ENCODE measurements at places on chromosomes 7 and 10.

- DNase-seq, result peak; percentile 59
Observed at GRCh38 chr7:5528071-5528814, 104.6 kb upstream of the TNRC18 start.

DNA sequence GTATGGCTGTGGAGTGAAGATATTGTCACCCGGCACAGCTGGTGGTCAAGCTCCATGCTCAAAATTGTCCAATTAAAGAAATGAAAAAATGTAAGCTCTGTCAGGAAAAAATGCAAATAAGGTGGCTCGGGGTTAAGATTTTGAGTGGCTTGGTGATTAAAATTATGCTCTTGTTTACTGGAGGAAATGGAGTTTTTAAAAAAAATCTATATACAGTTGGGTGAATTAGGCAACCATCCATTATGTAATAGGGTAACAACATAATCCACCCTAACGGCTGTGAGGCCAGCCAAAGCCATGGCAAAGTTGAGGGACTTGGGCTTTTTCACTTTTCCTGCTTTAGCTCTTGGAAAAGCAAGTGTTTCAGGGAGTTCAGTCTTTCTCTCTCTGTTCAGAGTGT lies 260.8 kb upstream of the HABP2 start:
- no peak for DNase-seq

GRCh38 chr7:64992971-64993370 lies 2.1 kb upstream of the ZNF117 start:
- DNase-seq, result no peak

DNA sequence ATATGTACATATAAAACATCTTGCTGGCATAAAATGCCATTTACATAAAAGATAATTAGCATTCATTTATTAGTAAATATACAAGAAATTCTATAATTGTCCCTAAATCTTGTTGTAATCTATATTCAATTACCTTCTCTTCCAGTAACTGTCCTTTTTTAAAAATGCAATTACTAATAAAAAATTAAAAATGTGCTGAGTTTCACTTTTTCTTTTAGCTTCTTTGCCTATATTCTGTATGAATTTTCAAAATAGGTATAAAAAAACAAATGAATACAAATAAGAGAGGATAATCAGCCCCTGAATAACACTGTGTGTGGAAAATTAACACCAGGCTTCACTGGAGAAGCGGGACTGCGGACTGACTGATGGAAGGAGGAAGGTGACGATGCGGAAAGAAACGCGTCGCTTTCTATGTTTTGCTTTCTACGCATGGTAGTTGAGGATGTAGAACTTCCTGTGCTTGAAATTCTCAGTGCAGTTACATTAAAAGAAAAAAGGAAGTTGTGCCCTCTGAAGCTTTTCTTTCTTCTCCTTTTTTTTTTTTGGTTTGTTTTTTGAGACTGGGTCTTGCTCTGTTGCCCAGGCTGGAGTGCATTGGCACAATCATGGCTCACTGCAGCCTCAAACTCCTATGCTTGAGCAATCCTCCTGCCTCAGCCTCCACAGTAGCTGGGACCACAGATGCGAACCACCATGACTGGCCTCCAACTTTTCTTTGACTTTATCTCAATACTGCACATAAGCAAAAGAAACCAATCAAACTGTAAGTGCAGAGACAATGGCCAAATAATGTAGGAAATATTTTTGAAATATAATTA lies 7.4 kb upstream of the ZMYND11 start:
- no peak for DNase-seq

- DNase-seq, result no peak
Observed at GRCh38 chr10:61760943-61761824, 98.5 kb downstream of the CABCOCO1 start.

- peak; percentile 90 for DNase-seq
Observed at GRCh38 chr10:101062232-101063049, 652 bp downstream of the KAZALD1 start.

GRCh38 chr7:94656658-94656924 lies 658 bp upstream of the SGCE start:
- DNase-seq, result no peak

- no peak for DNase-seq
Observed at GRCh38 chr7:157425137-157425731, 88.4 kb downstream of the DNAJB6 start.
